ENCODE measurements at places on chromosomes 12 and 14.

DNA sequence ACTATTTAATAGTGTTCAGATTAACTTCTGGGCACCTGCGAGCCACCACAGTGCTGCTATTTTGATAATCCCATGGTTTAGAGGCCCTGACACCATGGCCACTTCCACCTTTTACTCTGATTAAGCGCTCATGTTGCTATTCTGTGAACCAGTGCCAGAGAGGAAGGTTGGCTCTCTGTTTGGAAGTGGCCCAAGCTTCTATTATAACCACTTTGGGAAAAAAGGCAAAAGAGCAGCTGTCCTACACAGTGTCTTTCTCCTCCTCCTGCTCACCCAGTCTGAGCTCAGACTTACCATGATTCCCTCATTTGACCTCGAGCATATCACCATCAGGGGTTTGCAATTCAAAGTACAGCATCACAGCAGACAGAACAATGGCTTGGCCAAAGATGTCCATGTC lies 23.3 kb downstream of the DYRK2 start:
- DNase-seq = no peak

GRCh38 chr12:2574355-2574935 lies 220.3 kb upstream of the FKBP4 start:
- DNase-seq = no peak

DNA sequence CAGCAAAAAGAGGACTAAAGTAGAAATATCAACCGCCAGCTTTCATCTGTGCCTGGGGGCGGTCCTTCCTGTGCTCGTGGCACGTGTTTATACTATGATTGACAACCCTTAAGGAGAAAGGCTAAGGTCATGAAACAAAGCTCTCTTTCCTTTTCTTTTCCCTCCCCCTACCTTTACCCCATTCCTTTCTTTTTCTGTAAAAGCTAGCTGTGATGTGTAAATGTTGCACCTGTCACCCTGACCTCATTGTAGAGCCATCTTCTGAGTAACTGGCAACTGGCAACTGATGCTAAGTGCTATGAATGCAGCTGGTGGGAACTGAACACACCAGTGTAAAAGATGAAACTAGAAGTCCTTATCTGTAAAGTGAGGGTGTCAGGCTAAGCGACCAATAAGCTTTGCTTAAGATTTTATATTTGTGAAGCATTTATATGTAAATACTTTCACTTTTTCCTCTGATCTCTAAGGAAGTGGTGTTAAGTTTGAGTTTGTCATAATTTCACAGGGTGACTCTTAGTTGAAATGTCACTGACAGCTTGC lies 102.8 kb upstream of the BCAT1 start:
- peak; percentile 54 for DNase-seq

GRCh38 chr12:51190820-51191219 lies 17.9 kb upstream of the TFCP2 start:
- DNase-seq = no peak

- DNase-seq = no peak
These were observed 27.0 kb upstream of the PLEK2 start for GRCh38 chr14:67438969-67439368.

- DNase-seq = no peak
These were observed 46.3 kb downstream of the TTC8 start for GRCh38 chr14:88870777-88871176.
